Stimulated activated CD8-positive, alpha-beta memory T cell treated with anti-CD3 and anti-CD28 coated beads, Interleukin-4, amount 100 ng/mL, for 4 hours (primary cell): ENCODE measurements at places on chromosomes 11 and 22.

GRCh38 chr11:61883327-61883726 lies 8.0 kb downstream of the FADS3 start:
- DNase-seq, result no peak

- DNase-seq, result no peak
Measured at GRCh38 chr11:111438168-111438567, 59.1 kb upstream of the POU2AF1 start.

DNA sequence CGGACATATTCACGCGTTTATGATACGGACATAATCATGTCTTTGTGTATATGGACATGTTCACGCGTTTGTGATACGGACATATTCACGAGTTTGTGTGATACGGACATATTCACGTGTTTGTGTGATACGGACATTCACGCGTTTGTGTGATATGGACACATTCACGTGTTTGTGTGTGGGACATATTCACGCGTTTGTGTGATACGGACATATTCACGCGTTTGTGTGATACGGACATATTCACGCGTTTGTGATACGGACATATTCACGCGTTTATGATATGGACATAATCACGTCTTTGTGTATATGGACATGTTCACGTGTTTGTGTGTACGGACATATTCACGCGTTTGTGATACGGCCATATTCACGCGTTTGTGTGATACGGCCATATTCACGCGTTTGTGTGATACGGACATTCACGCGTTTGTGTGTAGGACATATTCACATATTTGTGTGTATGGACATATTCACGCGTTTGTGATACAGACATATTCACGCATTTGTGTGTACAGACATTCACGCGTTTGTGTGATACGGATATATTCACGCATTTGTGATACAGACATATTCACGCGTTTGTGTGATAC lies 24.9 kb downstream of the PTDSS2 start:
- no peak for DNase-seq

GRCh38 chr11:57324154-57324885 lies 432 bp downstream of the TNKS1BP1 start:
- DNase-seq, result no peak
